Natural killer cell (primary cell): ENCODE measurements at places on chromosomes 6 and 20.

DNA sequence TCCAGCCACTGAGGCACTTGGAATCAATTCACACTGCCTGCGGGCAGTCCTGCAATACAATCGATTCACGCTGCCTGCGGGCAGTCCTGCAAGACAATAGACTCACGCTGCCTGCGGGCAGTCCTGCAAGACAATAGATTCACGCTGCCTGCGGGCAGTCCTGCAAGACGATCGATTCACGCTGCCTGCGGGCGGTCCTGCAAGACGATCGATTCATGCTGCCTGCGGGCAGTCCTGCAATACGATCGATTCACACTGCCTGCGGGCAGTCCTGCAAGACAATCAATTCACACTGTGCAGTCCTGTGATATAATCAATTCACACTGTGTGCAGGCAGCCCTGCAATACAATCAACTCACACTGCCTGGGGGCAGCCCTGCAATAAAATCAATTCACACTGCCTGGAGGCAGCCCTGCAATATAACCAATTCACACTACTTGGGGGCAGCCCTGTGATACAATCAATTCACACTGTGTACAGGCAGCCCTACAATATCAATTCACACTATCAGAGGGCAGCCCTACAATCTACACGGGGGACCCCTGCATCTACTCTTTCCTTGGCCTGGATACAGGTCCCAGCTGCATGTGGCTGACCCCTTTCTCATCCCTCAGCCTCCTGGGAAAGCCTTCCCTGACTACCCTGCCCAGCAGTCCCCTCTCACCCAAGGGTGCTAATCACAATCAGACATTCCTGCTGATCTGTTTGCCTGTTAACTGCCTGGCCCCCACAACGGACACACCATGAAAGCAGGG lies 10.4 kb downstream of the TAF4 start:
- no peak for DNase-seq

- no peak for DNase-seq
Measured at GRCh38 chr20:61014491-61014890, 237.6 kb upstream of the CDH4 start.

GRCh38 chr6:42281570-42281969 lies 63.9 kb upstream of the MRPS10 start:
- peak; percentile 88 for DNase-seq

- no peak for DNase-seq
Measured at GRCh38 chr6:39891976-39892375, 42.3 kb downstream of the MOCS1 start.

DNA sequence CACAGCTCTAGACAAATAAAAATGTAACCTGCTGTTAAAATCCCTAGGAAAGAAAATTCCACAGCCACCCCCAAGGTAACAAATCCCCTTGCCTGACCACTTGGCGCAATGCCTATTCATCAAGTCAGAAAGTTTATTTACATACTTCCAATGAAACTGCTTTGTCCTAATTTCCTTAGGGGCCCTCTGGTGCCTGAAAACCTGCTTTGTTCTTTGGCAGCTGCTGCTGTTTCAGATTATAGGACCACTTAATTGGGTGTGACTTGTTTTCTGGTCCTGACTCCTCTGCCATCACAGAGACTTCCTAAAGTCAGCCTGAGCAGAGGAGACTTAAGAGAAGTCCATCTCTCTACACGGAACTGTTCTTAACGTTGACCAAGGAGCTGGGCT lies 323.6 kb downstream of the UBE3D start:
- no peak for DNase-seq

GRCh38 chr6:8064638-8065518 lies 689 bp upstream of the BLOC1S5 start:
- no peak for DNase-seq

- peak; percentile 92 for DNase-seq
Measured at GRCh38 chr20:50930976-50931305, 296 bp downstream of the ADNP start.

- no peak for DNase-seq
Measured at GRCh38 chr6:163603395-163603794, 188.9 kb downstream of the QKI start.

GRCh38 chr6:106360989-106361430 lies 493 bp downstream of the CRYBG1 start:
- peak; percentile 20 for DNase-seq

GRCh38 chr6:2792330-2793110 lies 27.3 kb downstream of the WRNIP1 start:
- DNase-seq = no peak

GRCh38 chr6:43421831-43422230 lies 5.5 kb upstream of the ABCC10 start:
- DNase-seq = no peak

DNA sequence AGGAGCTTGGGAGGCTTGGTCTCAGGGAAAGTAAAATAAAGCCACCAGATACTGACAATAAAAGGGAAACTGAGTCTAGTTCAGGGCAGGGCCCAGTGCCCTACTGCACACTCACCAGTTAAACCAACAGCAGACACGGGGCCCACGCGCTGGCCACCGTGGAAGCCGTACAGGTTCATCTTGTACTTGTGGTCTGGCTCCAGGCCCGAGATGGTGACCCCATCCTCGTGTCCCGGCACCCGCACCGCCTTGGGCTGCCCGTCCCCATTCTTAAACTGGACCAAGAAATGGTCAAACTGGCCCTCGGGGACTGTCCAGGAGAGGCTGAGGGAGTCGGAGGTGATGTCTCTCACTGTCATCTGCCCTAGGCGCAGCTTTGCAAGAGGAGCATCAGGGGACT lies 26.5 kb downstream of the CYP21A2 start:
- DNase-seq = no peak

- peak; percentile 23 for DNase-seq
Measured at GRCh38 chr6:42049116-42049809, 1.1 kb upstream of the TAF8 start.

DNA sequence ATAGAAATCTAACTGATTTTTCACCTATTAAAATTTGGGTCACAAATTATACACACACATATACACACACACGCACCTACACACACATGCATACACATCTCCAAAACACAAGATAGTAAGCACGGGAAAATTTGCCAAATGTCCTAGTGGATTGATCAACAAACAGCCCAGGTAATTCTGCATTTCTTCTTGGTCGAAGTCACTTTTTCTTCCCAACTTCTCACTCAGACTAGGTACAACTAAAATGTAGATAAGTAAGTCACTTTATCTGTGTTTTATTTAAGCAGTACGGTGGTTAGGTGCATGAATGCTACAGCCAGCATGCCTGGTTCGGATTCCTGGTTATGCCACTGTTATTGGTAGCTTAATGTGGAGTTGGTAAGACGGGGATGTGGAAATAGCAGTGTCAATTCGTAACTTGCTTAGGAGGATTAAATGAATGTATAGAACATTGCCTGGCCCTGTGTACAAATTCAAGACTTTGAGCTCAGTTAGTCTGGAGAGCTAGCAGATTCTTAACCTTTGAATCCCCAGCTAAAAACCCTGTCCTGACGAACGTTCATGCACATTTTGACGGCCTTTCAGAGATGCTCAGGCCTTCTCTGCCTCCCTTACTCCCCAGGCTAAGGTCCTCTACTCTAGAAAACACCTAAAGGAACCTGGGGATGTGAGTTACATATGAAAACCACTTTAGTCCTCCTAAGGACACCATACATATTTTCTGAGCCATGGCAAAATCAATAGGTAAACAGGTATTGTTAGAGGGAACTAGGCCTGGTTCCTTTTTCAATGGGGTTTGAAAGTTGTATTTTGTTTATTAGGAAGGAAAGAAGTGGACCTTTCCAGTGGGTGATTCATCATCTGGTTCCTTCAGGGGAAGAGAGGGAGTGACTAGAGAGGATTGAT lies 50.9 kb downstream of the CYP24A1 start:
- DNase-seq = no peak

DNA sequence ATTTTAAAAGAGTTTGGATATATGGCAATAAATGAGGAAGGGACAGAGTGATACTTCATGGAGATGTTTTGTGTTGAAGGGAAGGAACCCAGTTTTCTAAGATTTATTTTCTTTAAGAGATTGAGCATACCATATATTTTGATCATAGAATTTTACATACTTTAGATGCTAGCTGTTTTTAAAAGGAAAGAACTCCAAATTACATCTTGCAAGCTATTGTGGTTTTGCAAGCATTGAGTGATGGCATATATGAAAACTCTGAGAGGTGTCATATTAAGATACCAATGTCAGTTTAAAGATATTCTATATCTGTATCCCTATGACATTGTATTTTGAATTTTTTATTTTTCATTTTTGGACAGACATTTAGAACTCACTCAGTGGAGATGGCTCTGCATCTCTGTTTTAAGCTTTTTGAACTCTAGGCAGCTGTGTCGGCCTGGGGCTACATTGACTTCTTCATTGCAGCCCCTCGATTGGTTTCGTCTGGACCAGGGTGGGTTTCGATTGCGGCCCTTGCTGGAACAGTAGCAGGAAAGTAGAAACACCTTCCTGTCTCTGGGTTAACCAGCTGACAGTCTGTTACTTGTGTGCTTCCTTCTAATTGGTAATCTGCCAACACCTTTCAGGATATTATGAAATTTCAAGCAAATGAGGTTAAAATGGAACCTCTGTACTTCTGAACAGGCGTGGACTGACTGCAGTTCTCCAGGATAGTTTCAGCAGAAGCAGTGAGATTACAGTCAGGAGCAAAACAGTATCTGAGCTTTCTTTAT lies 14.0 kb downstream of the IGF2R start:
- DNase-seq = peak; percentile 65

GRCh38 chr6:26199773-26200764 lies 112.8 kb downstream of the HFE start:
- DNase-seq = no peak

GRCh38 chr6:28772480-28773381 lies 151.1 kb downstream of the TRIM27 start:
- DNase-seq = no peak

DNA sequence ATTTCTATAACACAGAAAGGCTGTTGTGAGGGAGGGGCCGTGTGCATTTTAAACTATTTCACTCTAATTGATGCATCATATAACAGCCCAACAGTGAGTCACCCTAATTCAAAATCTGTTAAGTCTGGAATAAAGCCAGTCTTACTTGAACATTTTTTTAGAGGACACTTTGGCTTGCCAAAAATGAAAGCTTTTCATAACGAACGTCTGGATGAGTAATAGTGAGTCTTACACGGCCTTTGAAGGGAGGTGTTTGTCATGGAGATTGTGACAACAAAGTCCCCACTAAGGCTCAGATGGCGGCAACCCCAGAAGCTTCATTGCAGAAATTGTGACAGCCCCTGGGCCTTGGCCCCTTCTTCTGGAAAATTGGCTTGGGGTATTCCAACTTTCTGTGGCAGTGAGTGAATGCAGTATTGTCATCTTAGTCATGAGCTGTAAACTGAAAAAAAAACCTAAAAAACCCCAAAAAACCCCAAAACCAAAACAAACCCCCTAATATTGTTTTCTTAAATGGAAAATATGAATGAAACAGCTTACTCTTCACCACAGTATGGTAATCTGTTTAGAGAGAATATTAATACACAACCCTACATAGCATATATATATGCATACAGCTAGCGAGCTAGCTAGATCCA lies 92.6 kb upstream of the CLDN20 start:
- DNase-seq = peak; percentile 83

GRCh38 chr20:48056218-48056617 lies 270.9 kb upstream of the SULF2 start:
- no peak for DNase-seq

DNA sequence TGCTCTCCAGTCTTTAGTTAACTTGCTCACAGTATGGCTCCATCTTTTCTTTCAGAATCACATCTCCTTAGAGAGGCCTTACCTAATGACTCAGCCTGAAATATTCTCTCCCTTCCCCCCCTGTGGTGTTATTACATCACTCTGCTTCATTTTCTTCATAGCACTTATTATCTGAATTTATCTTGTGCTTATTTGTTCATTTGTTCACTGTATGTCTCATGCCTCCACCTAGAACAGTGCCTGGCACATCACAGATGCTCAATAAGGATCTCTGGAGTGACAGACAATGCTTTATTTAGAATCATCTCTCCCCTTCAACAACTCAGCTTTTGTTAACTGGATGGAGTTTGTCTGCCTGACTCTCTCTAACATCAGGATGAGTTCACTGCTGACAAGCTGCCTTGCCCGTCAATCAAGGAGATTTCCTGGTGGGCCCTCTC lies 96.6 kb upstream of the MAN1A1 start:
- DNase-seq = no peak

GRCh38 chr6:159112714-159113113 lies 56.5 kb upstream of the FNDC1 start:
- no peak for DNase-seq

- DNase-seq = no peak
Measured at GRCh38 chr20:57263801-57264792, 2.3 kb downstream of the BMP7 start.

- DNase-seq = no peak
Measured at GRCh38 chr6:5710936-5711335, 295.8 kb downstream of the NRN1 start.

- DNase-seq = no peak
Measured at GRCh38 chr20:22312744-22313346, 271.5 kb downstream of the FOXA2 start.

DNA sequence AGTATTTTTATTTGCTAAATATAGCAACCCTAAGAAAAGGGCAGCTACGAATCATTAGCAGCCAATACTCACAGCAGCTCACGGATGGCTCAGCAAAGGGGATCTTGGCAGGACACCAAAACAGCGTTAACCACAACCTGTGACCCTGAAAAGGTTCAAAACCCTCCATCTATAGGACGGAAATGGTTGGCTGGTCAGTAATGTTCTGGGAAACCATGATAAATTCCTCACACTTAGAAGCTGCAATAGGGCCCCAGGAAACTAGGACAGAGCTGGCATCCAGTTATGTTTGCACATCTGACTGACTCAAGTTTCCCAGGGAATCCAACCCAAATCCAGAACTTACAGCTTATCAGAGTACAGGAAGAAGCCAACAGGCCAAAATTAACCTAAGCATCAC lies 30.9 kb upstream of the PTPRT start:
- DNase-seq = no peak

- DNase-seq = no peak
Measured at GRCh38 chr6:32439139-32439538, 548 bp upstream of the HLA-DRA start.

GRCh38 chr20:17500826-17501225 lies 30.4 kb downstream of the BFSP1 start:
- DNase-seq = no peak

GRCh38 chr20:25368976-25369375 lies 21.7 kb downstream of the ABHD12 start:
- DNase-seq = no peak

- DNase-seq = no peak
Measured at GRCh38 chr6:43814865-43815264, 44.9 kb downstream of the VEGFA start.

DNA sequence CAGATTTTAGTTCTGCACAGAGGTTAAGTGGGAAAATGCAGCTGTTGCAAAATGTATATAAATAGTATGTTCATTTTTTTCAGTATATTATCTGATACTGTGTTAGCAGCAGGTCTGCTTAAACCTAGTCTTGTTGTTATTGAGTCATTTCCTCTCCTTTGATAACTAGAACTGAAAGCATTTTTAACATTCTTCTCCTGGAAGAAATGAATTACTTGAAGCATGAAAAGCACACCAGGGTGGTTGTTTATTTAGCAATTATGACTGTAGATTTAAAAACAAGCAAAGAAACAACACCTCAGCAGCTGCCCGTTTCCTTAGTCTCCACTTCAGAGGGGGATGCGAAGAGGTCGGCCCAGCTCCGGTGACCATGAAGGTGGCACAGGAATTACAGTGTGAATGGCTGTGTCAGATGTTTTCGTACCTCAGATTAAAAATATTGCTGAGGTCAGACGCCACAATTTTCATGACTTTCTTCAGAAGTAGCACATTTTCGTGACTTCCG lies 53.5 kb downstream of the GOPC start:
- DNase-seq = peak; percentile 36

GRCh38 chr6:28982476-28983266 lies 22.4 kb downstream of the ZNF311 start:
- no peak for DNase-seq
